Right kidney (tissue), 9 donors: ENCODE measurements at places on chromosomes 1 and 21.

GRCh38 chr21:16563116-16563515 is 833.3 kb downstream of the USP25 start:
- DNase-seq: no peak

GRCh38 chr1:193355178-193355577 is 168.8 kb upstream of the B3GALT2 start:
- DNase-seq: no peak

DNA sequence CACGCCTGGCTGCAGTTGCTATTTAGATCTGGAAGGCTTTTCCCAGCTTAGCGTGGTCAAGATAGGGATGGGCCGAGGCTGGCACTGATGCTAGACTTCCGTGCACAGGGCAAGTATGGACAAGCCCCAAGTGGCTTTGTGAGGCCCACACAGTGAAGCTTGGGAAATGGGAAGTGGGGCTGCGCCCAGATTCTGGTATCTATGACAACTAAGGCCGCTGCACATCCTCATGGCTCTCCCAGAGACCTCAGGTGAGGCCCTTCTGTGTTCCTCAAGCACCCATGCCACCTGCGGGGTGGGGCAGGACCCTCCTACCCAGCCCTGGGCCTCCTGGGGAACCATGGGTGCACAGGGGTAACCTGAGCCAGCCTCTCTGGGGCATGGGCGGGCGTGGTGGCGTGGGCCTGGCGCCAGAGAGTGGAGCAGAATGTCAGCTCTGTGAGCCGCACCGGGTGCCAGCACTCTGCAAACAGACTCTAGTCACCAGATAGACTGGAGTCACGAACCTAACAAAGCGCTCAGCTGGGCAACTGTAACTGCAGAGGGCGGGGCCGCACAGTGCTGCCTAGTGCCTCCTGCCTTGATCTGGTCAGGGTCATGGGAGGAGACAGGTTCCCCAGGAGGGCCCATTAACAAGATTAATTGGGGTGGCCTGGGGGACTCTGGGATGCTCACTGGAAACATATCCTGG is 46.4 kb downstream of the ELF3 start:
- no peak for DNase-seq

- DNase-seq: no peak
Measured at GRCh38 chr1:197140121-197140520, 6.3 kb downstream of the ASPM start.

DNA sequence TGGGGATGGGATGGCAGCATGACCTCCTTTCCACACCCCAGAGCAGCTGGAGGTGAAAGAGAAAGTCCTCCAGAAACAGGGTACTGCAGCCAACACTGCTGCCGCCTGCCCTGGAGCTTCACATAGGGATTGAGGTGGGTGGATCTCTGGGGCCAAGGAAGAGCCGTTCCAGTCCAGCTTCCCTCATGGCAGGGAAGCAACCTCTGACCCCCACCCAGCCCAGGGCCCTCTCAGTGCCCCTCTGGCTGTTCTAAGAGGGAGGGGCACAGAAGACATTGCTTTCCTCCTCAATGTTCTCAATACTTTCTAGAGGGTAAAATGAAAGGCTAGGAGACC is 5.7 kb downstream of the KIF21B start:
- no peak for DNase-seq

DNA sequence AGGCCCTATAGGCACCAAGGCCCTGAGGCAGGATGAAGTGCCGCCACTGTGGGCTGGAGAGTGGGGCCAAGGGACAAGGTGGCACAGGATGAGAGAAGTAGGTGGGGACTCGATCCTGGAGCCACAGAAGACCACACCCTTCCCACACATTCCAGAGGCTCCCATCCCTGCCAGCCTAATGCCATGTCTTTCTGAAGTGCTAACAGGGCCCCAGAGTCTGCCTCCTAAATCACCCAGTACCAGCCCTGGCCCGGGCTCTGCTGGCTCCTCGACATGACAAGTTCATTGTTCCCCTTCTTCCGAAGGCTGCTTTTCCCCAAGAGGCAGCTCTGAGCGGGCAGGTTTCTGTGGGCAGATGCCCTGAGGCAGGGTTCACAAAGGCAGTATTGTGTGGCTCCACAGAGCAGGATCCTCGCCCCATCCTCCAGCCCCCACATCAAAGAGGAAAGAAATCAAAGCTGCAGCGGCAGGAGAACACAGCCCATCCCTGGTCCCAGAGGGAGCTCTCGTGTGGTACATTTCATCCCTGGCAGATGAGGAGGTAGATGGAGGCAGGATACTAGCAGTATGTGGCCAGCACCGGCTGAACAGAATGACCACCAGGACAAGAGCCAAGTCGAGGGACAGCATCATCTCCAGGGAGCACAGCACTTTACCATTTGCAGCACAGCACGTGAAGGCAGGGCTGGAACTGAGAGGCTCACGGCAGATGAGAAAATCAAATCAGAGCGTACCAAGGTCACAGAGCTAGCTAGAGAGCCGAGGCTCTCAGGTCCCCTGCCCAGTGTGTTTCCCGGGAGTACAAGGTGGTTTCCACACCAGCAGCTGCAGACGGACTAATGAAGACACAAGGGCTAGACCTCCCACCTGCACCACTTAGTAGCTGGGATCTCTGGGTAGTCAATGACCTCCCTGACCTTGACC is 64.8 kb downstream of the SYF2 start:
- no peak for DNase-seq

- DNase-seq: no peak
Measured at GRCh38 chr21:39159342-39160063, 23.7 kb downstream of the PSMG1 start.

- no peak for DNase-seq
Measured at GRCh38 chr1:184621260-184621659, 133.4 kb downstream of the EDEM3 start.

DNA sequence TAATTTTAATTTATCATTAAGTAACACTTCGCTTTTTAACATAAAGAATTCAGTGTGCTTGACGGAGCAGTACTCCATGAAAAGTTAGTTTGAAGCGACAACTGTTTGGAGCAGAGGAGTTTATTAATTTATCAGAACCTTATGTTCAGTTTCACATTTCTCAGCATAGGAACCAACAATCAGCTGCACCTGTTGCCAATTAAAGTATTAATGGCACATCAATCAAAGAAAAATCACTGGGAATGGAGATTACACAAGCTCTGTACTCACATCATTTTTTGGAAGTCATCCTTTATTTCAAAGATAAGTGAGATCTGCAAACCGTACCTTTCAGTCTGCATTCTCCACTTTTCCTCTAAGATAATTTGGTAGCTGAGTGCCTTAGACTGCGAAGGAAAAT is 344.6 kb downstream of the LMO4 start:
- DNase-seq: no peak

DNA sequence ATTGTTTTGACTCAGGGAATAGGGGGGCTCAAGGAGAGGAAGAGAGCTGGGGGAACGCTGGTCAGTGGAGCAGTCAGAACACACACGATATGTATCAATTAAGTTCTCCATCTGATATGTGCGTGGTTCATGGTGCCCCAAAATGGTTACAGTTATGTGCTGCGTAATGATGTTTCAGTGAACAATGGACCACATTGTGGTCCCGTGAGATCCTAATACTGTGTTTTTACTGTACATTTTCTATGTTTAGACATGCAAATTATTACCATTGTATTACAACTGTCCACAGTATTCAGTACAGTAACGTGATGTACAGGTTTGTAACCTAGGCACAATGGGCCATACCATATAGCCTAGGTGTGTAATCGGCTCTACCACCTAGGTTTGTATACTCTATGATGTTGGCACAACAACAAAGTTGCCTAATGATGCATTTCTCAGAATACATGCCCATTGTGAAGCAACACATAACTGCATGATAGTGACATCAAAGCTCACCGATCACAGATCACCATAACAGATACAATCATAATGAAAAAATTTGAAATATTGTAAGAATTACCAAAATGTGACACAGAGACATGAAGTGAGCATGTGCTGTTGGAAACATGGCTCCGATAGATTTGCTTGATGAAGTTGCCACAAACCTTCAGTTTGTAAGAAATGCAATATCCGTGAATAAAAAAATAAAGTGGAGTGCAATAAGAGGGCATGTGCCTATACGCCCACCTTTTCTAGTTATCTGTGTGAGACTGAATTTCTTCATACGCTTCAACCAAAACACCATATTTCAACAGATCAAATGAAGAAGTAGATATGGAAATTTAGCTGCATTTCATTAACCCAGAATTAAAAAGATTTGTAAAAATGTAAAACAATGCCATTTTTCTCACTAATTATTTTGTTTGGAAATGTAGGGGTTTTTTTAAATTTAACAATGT is 14.8 kb upstream of the TMEM54 start:
- DNase-seq: no peak

- peak; percentile 79 for DNase-seq
Measured at GRCh38 chr1:92482665-92483609, 3.8 kb downstream of the GFI1 start.

GRCh38 chr1:168261390-168261789 is 19.3 kb upstream of the TBX19 start:
- no peak for DNase-seq

DNA sequence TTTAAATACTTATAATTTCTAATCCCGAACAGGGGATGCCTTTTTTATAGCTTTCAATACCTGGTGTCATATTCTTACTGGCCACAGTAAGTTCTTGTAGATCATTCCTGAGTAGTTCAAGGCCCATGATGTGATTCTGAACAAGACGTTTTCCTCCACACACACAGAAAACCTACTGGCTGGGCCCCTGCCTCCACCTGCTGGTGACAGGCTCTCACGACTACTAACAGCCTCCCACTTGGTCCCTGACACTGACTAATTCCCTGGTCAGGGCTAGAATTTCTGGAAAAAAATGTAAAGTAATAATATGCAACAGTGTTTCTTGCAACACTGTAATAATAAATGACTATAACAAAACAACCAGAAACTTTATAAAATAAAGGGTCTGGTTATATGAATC is 50.4 kb upstream of the RIPK4 start:
- DNase-seq: no peak

- DNase-seq: no peak
Measured at GRCh38 chr1:219215477-219215876, 41.8 kb downstream of the LYPLAL1 start.

DNA sequence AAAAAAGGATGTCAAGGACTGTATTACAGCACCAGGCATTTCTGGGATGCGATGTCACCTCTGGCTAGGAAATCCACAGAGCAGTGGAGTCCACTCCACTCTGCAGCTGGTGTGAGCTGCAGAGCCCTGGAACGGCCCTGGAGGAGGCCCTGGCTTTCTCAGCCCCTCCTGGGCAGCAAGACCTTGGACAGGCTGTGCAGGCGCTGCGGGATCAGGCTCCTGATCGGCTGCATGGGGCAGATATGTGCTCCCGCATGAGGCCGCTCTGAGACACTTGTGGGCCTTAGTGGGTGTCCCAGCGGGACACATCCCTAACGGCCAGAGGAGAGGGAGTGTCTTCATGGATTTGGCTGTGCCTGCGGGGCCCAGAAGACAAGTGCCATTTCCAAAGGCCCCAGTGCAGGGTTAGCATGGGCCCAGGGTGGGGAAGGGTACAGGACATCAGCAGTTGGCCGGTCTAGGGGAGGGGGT is 6.2 kb downstream of the DNMT3L start:
- DNase-seq: no peak

GRCh38 chr1:12014141-12014991 is 4.9 kb upstream of the MIIP start:
- no peak for DNase-seq

DNA sequence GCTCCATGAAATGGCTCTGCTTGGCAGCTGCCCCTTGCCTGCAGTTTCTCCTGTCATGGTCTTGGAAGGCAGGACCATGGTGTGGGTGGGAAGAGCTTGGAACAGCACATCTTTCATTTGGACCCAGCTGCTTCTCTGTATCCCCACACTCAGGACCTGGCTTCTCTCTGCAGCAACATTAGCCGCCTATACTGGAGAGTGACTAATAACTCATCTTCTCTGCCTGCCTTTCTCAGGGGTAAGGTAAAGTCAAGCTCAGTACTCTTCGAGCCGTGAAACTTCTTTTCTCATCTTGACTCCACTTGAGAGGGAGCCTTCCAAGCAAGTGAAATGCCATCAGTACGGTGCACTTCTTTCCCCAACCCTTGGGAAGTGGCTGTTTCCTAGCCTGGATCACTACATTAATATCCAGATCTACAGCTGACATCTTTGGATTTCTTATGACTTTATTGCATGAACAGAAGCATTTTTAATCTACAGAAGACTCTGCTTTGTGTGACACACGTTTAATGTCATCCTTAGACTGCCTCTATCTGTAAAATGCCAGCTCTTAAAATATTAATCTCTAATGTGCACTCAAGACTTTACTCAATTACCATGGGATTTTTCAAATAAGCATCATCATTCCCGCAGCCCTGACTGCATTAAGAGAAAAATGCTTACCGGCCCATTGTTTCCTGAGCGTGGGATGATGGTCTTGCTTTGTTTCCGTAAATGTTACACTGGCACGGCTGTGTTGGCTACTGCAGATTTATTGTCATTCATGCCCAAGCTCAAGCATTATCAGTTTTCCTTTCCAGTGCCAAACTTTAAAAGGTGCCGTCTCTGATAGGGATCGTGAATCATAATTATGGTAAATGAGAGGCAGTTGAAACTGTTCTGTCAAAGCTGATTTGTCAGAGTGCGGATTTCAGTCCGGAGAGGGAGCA is 242.9 kb downstream of the HHAT start:
- DNase-seq: no peak

- DNase-seq: no peak
Measured at GRCh38 chr1:168964478-168964877, 142.0 kb upstream of the ATP1B1 start.

GRCh38 chr21:34602061-34602460 is 12.9 kb downstream of the RCAN1 start:
- no peak for DNase-seq
